CD4-positive, alpha-beta T cell treated with Interleukin-12 subunit alpha and Interleukin-12 subunit beta, for 1 hour (primary cell): ENCODE measurements at places on chromosomes 12 and 14.
A peak's percentile ranks its signal among the peaks of the same experiment; 100 is the strongest.

DNA sequence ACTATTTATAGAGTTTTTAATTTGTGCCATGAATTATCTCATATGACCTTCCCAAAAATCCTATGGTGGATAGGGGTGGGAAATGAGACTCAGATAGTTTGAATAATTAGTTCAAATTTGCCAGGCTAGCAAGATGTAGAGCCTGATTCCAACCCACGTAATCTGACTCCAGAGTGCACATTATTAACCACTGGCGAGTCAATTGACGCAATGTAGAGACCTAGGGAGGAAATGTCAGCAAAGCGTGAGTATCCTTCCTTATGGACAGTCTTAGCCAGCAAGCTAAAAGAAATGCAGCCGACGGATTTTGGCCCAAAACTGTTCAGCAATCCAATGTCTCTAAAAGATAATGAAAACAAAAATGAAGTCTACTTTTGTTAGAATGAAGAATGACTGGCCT, 193.3 kb upstream of the KRR1 start:
- no peak for DNase-seq

GRCh38 chr14:74948228-74949175, 6.9 kb downstream of the PGF start:
- DNase-seq: no peak

DNA sequence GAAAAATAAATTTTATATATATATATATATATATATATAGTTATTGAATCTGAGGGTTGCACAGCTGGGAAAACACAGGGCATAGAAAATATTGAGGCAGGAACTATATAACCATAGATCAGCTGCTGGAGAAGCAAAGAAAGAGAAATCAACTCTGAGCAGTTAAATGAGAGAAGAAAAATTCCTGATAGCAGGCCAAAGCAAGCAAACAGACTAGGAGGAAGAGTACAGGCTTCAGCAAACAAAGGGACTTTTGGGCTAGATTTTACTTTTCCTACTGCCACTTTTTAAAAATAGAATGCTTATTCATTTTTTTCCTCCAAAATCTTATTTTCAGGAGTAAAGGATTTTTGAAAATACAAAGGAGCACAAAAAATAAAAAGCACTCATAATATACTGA, 216.0 kb upstream of the PRKD1 start:
- DNase-seq: no peak

- DNase-seq: no peak
Measured at GRCh38 chr14:68890173-68890931, 88.8 kb downstream of the ACTN1 start.

DNA sequence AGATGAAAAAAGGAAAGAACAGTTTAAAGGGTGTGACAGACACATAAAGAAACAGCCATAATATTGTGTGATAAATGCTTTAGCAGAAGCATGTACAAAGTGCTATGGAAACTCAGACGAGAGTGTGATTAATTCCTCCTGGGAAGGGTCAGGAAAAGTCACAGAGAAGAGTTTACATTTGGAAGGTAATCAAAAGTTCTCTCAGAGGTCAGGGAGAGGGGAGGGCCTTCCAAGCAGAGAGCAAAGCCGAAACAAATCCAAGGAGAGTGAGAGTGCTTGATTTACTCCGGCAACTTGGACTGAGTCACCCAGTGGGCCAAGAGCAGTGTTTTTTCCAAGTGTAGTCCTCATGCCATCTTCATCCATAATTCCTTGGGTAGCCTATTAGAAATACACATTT, 108.3 kb downstream of the IGF1 start:
- DNase-seq: no peak

- DNase-seq: no peak
Measured at GRCh38 chr12:101563212-101563611, 31.6 kb upstream of the MYBPC1 start.

GRCh38 chr14:64501411-64502171, 2.0 kb downstream of the ZBTB25 start:
- DNase-seq: peak; percentile 55

- no peak for DNase-seq
Measured at GRCh38 chr12:22729431-22729956, 104.5 kb downstream of the ETNK1 start.

DNA sequence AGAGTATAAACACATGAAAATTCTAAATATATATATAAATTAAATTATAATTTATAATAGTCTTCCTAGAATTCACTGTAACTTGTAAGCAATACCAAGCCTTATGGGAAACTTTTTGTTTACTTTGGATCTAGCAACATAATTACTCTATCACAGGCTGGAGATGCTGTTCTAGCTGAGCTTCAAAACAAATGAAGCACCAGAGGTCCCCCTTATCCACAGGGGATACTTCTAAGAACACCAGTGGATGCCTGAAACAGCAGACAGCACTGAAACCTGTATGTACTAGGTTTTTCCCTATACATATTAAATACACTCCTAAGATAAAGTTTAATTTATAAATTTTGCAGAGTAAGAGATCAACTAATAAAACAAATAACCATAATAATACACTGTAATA, 96.6 kb downstream of the CDK17 start:
- no peak for DNase-seq

DNA sequence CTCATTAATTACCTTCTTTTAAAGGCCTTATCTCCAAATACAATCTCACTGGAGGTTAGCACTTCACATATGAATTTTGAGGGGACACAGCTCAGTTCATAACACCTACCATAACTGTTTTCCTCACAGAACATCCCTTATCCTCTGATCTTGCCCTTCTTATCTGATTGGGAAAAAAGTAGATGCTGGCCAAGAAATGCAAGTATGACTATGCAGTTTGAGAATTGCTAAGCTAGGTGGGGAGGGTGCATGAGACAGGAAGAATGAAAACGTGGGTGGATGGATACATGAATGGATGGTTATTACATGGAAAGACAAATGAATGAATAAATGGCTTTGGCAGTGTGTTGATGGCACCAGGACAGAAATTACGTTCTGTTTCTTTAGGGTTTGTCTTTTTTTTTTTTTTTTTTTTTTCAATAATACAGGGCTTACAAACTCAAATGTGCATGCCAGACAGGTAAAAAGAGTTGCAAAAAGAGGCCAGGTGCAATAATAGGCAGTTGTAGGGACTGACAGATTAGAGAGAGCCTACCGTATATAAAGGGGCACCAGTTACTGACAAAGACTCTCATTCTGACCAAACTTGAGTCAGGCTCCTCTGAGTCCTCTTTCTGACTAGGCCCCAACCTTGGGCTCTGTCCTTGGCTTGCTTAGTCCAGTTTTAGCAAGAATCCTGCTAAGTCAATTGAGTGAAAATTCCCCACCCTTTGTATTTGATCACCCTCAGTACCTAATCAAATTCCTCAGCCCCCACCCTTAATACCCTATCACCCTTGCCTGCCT, 304.9 kb downstream of the ZFP36L1 start:
- DNase-seq: no peak

DNA sequence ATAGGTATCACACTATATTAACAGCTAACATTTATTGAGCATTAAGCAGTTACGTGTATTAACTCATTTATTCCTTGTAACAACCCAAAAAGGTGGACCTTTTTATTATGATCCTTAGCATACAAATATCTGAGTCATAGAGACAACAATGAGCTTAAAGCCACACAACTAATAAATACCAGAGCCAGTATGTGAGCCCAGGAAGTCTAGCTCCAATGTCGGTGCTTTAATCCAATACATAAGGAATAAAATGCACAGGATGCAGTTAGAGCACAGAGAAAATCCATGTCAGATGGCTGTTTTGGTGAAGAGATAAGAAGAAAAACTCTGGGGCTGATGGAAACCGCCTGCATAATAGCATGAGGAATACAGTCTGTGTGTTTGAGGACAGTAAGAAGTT, 888.6 kb downstream of the TMTC2 start:
- no peak for DNase-seq

GRCh38 chr12:43315961-43316360, 236.0 kb downstream of the ADAMTS20 start:
- no peak for DNase-seq

DNA sequence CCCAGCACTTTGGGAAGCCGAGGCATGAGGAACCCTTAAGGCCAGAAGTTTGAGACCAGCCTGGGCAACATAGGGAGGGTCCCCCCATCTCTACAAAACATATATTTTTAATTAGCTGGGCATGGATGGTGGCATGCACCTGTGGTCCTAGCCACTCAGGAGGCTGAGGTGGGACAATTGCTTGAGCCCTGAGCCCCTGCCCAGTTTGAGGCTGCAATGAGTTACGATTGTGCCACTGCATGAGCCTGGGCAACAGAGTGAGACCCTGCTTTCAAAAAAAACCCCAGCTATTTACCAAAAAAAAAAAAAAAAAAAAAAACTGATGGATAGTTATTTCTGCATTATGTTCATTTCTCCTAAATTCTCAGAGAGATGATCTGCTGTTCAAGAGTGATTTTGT, 230.0 kb downstream of the SOX5 start:
- no peak for DNase-seq

GRCh38 chr12:112112409-112113133, 4.0 kb upstream of the NAA25 start:
- DNase-seq: no peak

DNA sequence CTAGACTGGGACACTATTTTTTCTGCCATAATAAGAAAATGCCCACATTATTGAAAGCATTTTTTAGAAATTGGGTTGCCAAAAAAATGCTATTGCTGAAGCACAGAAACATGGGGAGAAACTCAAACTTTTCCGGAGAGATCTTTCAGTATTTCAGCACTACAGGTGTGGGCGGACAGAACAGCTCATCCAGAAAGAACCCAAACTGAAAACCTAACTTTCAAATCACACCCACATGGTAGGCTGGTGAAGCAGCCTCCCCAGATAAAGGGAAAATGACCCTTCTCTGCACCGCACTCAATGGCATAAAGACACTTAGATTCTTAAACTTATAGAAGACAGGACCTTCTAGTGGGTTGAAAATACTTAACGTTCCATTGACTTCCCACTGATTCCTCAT, 62.3 kb upstream of the TMPO start:
- DNase-seq: no peak

GRCh38 chr14:93086441-93087055, 29.2 kb downstream of the ITPK1 start:
- no peak for DNase-seq

DNA sequence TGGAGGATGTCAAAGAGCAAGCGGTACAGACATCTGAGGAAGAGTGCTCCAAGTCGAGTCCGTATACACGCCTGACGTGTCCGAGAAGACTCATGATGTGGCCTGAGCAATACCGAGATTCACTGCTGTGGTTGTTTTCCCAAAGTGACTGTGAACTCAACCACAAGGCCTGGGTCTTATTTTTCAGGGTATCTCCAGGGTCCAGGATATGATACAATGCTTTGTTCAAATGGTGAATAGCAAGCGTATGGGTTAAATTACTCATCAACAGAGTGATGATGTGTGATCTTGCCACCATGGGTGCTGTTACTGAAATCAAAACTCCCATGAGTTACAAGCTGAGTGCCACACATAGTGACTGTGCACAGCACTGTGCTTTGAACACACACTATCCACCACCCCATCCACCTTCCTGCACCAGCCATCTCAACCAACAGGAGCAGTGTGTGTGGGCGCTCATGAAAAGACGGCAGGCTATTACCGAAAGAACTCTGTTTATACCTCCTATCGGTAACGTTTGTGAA, 109.6 kb downstream of the BCAT1 start:
- peak; percentile 8 for DNase-seq

DNA sequence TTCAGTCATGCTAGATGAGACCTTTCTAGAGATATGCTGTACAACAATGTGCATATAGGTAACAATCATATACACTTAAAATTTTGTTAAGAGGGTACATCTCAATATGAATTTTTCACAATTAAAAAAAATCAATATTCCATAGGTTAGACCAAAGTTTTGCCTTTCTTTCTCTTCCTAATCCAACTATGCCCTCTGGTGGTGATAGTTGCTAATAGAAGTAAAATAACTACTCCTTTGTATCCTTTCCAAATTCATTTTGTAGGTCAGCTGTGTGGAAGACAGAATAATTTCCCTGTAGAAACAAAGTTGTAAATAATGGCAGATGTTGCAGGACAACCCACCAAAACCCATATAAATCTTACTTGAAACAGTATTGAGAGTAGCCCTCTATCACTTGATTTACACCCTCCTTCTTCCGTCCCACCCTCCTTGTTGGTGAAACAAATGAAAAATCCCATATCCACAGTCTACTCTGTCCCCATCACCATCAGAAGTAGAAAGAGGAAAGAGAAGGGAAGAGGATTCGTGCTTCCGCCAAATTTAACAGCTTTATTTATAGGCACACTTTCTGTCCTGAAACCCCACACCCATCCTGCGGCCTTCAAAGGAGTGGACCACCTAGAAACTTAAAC, 34.2 kb upstream of the KICS2 start:
- peak; percentile 65 for DNase-seq

GRCh38 chr12:127438512-127439244, 828.3 kb upstream of the TMEM132C start:
- DNase-seq: no peak

GRCh38 chr14:22607291-22607690, 9.2 kb downstream of the ABHD4 start:
- no peak for DNase-seq

- no peak for DNase-seq
Measured at GRCh38 chr14:68495101-68496039, 297.5 kb downstream of the ZFP36L1 start.

DNA sequence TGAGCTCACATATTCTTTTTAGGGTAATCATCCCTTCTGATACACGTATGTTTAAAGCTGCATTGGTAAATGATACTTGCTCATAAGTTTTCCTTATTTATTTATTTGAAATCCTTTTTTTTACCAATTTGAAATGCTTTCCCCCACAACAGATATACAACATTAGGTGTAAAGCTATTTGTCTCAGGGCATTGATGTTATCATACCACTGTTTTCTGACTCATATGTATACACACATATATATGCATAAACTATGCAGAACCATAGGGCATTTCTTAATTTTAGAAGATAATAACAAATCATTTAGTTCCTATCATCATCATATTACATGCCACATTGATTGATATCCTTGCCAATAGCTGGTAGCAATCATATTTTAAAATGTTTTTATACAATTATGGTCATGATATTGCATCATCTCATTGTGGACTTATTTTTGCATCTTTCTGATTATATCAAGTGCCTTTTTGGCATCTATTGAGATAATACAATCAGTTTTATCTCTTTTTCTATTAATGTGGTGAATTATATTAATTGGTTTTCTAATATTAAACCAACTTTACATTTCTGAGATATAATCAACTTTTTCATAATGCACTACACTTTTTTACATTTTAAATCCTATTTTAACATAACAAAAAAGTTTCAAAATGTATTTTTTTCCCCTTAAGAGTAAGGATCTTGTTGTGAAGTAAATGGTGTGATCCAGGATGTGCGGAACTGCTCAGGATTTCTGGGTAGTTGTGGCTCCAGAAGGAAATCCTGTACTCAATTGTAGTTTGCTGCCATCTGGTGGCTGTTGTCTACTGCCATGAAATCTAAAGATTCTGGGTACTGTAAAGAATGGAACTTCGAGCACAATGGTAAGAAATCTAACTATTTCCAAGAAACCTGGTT, 16.7 kb downstream of the OR9K2 start:
- DNase-seq: peak; percentile 48
